Pulmonary artery endothelial cell (primary cell): ENCODE measurements at places on chromosomes 6 and 20. TPM values are rescaled to one million over a fixed set of nuclear protein-coding genes. Genes with fewer than 3 reads are reported as not detected.

Gene ZC2HC1B
- total RNA-seq: not detected in 2 replicates

Gene LGSN
- not detected in 2 replicates for total RNA-seq

Gene CNR1
- 2.6 TPM in 1 of 2 replicates, not detected in the other for total RNA-seq

Gene SNAI1
- total RNA-seq: 0.86 and 2.1 TPM in 2 replicates

Gene PSORS1C2
- total RNA-seq: not detected in 2 replicates

Gene SAMD3
- total RNA-seq: not detected in 2 replicates

Gene IER3
- total RNA-seq: 90.2 and 122 TPM in 2 replicates

Gene CYP24A1
- total RNA-seq: not detected in 2 replicates

Gene LPIN3
- 1.8 and 2.1 TPM in 2 replicates for total RNA-seq

Gene OVOL2
- not detected in 2 replicates for total RNA-seq

Gene SLC16A10
- not detected in 2 replicates for total RNA-seq

GRCh38 chr20:25239387-25240370 lies 8.2 kb upstream of the PYGB start:
- DNase-seq: no peak

DNA sequence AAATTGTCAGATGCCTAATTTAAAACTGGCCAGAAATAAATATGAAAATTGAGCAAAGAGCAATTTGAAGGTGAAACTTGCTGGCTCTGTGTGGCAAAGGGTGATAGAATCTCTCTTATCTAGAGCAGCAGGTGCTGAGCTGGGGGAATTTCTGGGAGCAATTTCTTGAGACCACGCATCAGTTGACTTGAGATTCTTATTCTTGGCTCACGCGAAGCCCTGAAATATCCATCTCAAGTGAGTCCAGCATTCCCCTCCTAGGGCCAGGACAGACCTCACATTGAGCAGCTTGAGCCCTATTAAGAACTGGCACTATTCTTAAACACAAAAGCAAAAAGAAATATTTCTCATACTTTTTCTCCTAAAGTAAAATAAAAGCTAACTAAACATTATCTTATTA lies 66.3 kb downstream of the MAP7 start:
- no peak for DNase-seq

DNA sequence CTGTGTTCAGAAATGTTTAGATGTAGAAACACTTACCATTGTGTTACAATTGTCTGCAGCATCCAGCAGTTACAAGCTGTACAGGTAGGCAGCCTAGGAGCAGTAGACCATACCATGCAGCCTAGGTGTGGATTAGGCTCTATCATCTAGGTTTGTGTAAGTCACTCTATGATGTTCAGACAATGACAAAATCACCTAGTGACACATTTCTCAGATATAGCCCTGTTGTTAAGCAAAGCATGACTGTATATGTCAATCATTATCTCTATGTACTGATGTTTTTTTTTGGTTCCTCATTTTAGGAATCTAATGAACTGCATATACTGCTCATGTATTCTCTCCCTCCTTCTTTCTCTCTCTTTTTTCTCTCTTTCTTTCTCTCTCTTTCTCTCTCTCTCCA lies 22.2 kb downstream of the CST8 start:
- DNase-seq: no peak

GRCh38 chr6:167415441-167415961 lies 90.6 kb downstream of the TTLL2 start:
- DNase-seq: no peak

- DNase-seq: no peak
These were observed 266.3 kb upstream of the ECI2 start for GRCh38 chr6:4401408-4402368.

DNA sequence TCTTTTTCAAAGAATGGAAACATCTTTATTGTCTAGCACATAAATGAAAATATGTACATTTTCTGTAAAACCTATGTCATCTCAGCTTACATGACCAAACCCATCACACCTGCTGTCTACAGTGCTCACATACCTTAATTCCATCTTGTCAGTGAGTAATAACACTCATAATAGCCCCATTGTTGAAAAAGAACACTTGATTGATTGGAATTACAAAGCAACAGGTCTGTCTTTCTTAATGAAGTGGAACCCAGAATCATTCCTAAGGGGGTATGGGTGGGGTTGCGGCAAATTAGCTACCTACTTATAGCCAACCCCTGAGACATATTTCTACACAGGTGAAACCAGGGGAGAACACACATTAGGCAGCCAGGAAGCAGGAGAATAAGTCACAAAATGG lies 20.2 kb downstream of the ADGRF4 start:
- no peak for DNase-seq

- no peak for DNase-seq
These were observed 250.5 kb upstream of the PRND start for GRCh38 chr20:4471221-4471620.

DNA sequence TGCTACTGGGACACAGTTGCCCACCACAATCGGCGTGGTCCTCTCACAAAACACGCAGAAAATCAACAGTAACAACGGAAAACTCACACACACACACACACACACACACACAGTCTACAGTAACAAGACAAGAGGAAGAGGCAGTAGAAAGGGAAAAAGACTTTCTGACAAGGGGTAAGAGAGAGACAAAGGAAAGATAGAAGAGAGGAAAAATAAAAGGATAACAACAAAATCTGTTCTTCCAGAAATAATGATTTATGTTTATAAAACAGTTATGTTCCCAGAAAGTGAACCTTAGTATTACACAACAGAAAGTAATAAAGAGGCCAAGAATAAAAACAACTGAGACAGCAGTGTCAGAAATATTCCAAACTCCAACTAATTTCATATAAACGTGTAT lies 2.9 kb downstream of the RANBP9 start:
- DNase-seq: no peak

DNA sequence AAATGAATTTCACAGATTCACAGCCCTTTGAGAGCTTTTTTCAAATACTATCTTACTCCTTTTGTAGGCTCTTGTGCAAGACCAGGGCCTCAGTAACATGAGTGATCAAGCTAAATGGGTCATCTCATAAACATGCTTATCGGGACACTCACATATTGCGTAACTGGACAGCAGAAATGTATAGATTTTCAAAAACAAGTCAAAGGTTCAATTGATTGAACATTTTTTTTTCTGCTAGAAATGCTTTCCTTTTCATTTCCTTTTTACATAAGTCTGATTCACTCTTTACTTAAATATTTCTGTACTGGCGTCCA lies 8.7 kb upstream of the SALL4 start:
- DNase-seq: no peak

GRCh38 chr20:16143596-16143995 lies 429.7 kb downstream of the KIF16B start:
- no peak for DNase-seq

GRCh38 chr6:135990439-135990838 lies 138.9 kb downstream of the PDE7B start:
- DNase-seq: no peak

- no peak for DNase-seq
These were observed 47.2 kb downstream of the FILIP1 start for GRCh38 chr6:75446241-75446880.

DNA sequence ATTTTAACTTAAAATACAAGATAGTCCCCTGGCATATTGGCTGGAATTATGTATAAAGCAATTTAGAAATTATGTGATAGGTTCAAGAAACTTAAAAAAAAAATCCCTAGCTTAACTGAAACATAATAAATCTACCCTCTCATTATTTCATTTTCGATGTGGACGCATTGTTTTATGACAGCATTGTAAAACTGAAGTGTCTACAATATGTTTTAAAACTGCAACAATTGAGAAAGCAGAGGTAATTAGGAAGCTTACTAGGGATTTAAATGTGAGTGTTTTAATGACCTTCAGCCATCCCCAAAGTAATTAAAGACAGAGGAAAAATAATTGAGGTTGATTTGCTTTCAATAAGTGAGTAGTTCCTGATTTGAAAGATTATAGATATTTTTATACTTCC lies 776.0 kb downstream of the TBC1D32 start:
- no peak for DNase-seq

DNA sequence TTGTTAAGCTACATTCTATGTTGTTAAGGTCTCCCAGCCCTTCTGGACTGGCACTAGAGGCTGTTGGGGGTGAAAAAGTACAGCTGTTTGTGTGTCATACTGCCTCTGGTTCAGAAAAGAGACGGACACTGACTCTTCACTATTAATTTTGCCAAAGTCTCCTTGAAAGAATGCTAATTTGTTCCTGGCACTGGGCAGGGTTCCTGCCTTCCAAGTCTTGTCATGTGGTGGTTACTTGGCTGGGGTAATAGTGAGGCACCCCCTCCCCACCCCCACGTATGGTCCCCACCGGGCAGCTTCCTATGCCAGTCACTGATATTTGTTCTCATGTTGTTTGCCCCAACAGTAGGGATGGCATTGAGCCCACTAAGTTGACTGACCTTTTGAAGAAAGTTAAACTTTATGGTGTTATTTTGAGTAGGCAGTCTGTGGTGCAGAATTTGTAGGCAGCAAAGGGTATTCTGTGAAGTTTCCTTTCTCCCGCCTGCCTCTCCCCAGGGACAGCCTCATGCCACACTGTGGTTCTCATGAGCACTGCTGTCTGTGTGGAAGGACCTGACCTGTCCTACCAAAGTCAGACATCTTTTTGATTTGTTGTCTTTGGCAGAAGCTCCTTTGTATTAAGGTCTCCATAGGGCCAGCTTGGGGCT lies 8.7 kb downstream of the CDS2 start:
- DNase-seq: no peak

DNA sequence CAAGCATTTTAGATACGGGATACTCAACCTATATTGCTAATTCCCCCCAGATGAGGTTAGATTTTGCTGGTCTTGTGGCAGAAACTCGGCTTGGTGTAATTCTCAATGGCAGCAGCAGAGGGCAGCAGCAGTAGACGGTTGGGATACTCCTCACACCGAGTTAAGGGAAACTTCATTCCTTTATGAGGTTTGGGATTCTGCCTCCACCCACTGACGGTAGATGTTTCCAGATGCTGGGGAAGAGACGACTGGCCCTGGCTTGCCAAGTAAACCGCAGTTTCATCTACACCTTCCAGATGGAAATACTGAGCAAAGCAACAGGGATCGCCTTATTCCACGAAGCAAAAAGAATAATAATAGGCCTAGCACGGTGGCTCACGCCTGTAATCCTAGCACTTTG lies 8.2 kb upstream of the TBC1D7 start:
- peak; percentile 36 for DNase-seq

- peak; percentile 76 for DNase-seq
These were observed 26.5 kb downstream of the CD109 start for GRCh38 chr6:73722318-73723060.

DNA sequence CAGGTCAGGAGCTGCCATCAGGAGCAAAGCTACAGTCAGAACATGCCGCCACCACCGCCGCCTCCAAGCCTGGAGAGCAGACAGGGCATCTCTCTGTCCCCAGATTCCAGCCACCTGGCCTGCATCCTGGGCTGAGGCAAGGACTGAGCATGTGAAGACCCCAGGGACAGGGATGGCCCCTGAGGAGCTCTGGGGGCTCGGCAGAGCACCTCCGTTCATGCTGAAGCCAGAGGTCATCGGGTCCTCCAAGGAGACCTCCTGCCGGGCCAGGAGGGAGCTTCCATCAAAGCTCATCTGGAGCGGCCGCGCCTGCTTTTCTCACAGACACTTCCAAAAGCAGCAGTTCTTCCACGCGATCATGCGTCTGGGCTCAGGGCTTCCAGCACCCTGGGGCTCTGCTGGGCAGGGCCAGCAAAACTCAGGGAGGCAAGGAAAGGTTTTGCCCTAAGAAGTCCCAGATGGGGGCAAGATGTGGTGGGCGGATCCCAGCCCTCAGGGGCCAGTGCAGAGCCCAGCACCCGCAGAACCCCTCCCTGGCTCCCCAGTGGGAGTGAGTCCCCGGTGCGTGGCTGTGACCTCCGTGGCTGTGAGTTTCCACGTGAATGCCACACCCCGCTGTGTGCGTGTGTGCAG lies 138.4 kb downstream of the TAF4 start:
- DNase-seq: no peak

DNA sequence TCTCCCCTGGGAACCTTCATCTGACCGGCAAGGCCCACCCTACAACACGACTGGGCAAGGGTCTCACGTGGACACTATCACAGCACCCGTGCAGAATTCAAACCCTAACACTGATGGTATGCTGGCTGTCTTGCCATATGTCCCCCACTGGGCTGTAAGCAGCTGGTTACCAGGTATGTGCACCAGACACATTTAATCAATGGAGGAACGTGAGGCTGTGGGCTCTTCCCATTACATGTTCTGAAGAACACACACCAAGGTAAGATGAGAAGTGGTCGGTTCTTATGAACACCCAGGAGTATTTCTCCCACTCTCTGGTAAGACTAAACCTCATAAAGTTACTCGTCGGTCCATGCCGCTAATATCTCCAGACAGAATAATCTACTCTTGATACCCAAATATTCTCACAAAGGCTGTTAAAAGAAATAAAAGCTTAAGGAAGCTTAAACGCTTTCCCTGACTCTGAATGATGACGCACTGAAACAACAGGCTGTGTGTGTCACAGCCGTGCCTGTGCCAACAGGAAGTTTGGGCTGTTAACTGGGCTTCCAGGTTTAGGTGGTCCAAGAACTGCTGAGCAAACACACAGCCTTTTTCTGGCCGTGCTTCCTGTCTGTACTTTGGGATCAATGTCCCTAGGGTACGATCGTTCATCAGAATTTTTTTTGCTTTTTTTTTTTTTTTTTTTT lies 75.3 kb downstream of the SLC23A2 start:
- peak; percentile 84 for DNase-seq

DNA sequence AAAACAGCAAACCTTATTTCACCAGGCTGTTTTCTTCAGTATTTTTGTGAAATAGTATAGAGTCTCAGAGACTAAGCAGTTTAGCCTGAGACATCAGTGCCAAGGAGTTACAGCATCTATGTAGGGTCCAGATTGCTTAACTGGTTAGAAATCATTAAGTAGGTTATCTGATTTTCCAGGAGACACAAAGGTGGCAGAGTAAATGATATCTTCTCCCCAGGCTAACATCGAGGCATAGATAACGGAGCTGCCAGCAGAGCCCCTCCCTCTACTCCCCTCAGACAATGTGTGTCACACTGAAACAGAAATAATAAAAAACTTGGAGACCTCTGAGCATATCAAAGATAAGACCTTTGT lies 473.0 kb upstream of the CITED2 start:
- no peak for DNase-seq

DNA sequence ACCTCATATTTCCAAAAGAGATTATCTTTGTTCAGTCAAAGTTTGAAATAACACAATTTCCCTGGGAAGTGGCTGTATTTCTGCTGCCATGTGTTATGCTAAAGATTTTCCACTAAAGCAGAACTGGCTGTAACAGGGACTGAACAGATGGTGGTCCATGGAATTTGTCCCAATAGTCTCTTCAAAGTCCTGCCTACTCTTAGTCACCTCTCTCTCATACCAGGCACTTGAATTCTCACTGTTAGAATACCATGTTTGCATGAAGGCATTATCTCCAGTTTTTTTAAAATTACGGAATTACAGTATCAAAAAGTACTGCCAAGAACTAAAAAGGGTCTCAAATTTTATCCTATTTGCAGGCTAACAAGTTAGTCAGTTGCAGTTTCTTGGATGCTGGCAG lies 105.0 kb upstream of the HDDC2 start:
- DNase-seq: no peak

- no peak for DNase-seq
These were observed 50.3 kb downstream of the UTRN start for GRCh38 chr6:144335311-144335861.

DNA sequence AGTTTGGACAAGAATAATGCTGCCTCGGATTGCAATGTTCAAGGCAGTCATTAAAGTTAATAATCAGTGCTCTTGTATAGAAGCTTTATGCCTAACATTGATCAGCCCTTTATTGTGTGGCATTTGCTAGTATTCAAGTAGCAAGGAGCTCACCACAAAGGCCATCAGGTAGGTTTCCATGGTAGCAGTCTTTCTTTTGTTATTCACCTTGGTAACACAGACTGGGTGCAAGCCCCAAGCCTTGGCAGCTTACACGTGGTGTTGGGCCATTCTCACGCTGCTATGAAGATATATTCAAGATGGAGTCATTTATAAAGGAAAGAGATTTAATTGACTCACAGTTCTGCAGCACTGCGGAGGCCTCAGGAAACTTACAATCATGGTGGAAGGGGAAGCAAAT lies 149.3 kb downstream of the ADAT2 start:
- no peak for DNase-seq
